Activated naive CD8-positive, alpha-beta T cell treated with anti-CD3 and anti-CD28 coated beads, Interleukin-2, amount 50 U/mL, for 16 hours (primary cell): ENCODE measurements at places on chromosomes 11 and 22.

- DNase-seq, result no peak
These were observed 12.6 kb upstream of the CHKA start for GRCh38 chr11:68133761-68134160.

DNA sequence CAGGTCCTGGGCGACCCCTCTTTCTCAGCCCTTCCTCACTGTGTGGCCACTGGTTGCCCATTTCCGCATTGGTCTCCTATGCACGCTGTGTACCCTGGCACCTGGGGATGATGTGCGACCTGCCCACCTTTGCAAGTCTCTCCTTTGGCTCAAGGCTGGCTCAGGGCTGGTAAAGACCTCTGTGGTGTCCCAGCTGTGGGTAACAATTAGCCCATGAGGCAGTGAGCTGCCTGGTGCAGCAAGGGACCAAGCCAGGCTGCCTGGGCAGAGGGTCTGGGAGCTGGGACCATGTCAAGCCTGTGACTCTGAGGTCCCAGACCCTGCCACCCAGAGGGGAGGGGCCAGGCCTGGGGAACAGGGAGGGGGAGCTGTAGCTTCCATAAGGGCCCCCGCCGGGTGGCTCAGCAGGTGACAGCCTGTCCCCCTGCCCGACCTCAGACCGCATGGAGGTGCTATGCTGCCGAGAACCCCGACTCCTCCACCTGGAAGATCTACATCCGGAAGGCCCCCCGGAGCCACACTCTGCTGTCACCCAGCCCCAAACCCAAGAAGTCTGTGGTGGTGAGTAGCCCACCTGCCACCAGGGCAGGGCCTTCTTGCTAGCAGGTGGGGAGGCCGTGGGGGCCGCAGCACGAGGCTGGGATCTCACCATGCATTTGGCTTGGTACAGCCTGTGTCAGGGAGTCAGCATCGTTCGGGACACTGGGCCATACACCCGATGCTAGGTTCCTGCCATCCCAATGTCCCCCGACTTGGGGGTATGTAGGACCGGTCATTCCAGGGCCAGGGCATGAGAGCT, 112.5 kb downstream of the KCNQ1OT1 start:
- no peak for DNase-seq

DNA sequence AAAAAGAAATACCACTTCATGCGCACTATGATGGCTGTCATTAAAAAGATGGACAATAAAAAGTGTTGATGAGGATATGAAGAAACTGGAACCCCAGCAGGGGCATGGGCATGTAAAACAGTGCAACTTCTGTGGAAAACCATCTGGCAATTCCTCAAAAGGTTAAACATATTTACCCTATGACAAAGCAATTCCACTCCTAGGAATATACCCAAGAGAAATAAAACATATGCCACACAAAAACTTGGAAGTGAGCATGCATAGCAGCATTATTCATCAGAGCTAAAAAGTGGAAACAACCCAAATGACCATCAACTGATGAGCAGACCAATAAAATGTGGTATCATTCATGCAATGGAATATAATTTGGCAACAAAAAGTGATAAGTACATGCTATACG, 50.1 kb downstream of the LRRC32 start:
- DNase-seq, result no peak

GRCh38 chr11:10885703-10886363, 28.0 kb upstream of the ZBED5 start:
- DNase-seq, result no peak

DNA sequence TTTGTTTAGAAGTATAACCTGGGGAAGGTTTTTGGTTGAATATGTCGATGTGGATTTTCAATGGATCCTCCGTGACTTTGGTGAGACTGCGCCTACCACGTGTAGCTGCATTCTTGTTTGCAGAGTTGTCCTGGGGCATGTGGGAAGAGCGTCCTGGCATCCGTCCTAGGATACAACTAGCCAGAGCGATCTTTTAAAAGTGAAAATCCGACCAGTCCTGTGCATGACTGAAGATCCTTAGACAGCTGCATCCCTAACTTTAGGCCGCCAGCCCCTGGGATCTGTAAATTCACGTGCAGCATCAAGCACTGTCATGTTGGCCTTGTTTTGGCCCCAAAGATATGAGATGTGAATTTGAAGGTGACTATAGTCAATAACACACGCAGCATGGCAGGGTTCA, 22.4 kb upstream of the THY1 start:
- DNase-seq, result no peak

GRCh38 chr11:13140028-13140870, 131.1 kb downstream of the RASSF10 start:
- DNase-seq, result no peak

- no peak for DNase-seq
These were observed 50.9 kb downstream of the CWC15 start for GRCh38 chr11:94922321-94923003.

DNA sequence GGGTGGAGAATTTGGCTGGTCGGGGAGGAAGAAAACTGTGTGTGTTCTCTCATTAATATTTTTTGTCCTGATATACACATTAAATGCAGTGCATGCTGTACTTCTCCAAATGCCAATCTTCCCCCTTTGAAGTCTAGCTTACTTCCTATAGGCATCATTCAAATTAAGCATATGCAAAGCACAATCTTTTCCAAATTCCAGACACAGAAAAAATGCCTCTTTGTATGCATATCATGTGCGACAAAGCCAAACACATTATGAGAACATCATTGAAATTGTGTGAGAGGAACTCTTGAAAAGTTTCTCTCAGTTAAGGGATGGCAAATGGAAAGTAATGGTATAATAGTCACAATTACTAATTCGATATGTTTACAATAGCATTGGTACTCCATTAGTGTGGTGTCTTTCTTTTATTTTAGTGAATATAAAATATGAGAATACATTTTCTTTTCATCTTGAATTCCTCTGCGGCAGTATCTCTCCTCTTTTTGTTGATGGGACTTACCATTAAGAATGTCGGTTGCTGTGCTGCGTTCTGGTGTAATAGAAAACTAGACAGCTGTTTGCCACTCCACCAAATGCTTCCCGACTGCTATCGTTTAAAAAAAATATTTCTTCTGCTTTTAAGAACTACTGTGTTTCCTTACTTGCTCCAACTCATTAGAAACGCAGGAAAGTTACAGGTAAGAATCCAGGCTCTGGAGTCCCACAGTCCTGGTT, 19.3 kb upstream of the NRIP3 start:
- no peak for DNase-seq

DNA sequence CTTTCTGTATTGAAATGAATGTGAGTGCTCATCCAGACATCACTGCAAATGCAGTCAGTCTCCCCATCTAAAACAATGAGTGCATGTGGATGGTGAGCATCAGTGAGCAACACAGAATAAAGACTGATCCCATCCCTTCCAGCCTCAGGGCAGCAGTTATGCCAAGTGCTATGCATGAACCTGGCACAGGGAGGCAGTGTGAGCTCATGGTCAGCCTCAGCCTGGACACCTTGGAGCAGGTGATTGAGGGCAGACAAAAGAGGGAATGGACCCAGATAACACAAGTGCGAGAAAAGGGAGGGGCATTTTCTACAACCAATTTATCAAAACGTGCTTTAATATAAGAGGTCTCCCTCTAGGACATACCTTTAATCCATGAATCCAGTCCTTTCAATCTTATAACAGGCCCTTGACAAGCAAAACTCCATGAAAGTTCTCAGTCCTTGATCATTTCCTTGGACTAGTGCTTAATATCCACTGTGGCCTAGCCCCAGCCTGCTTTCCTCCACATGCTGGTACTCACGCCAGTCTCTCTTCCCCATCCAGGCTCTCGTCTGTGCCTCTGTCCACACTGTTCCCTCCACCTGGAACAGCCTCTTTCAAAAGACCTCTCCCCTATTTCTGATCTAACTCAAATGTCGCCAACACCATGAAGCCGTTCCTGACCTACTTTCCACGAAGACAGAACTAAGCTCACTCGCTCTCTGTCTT, 50.5 kb upstream of the LRRC55 start:
- no peak for DNase-seq

DNA sequence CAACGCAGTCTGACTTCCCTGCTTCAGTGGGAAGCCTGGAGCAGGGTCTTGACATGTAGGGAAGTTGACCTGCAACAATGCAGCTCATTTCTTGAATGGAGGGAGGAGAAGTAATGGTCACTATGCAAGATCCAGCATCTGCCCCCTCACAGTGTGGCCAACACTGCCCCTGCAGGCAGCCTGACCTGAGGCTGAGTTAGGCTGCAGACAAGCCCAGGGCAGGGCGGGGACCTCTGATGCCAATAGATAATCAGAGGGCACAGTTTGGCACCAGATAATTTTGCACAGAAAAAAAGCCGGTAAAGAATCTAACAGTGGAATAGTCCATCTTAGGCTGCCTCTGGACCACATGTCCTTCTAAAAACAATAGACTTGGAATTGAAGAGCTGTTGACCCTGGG, 182.3 kb downstream of the DSCAML1 start:
- no peak for DNase-seq
